ENCODE measurements at places on chromosomes 13 and 19. TPM values are rescaled to one million over a fixed set of nuclear protein-coding genes. Genes with fewer than 3 reads are reported as not detected.

- H3K27ac ChIP-seq, result no peak overlapping the region
- no peaks in the 10 kb centered on the region for H3K27me3 ChIP-seq
- H3K4me3 ChIP-seq, result no peak overlapping the region
- peaks cover 7% of the 10 kb centered on the region for H3K36me3 ChIP-seq
Measured at GRCh38 chr13:62512194-62513141, 1096.8 kb upstream of the PCDH20 start.

DNA sequence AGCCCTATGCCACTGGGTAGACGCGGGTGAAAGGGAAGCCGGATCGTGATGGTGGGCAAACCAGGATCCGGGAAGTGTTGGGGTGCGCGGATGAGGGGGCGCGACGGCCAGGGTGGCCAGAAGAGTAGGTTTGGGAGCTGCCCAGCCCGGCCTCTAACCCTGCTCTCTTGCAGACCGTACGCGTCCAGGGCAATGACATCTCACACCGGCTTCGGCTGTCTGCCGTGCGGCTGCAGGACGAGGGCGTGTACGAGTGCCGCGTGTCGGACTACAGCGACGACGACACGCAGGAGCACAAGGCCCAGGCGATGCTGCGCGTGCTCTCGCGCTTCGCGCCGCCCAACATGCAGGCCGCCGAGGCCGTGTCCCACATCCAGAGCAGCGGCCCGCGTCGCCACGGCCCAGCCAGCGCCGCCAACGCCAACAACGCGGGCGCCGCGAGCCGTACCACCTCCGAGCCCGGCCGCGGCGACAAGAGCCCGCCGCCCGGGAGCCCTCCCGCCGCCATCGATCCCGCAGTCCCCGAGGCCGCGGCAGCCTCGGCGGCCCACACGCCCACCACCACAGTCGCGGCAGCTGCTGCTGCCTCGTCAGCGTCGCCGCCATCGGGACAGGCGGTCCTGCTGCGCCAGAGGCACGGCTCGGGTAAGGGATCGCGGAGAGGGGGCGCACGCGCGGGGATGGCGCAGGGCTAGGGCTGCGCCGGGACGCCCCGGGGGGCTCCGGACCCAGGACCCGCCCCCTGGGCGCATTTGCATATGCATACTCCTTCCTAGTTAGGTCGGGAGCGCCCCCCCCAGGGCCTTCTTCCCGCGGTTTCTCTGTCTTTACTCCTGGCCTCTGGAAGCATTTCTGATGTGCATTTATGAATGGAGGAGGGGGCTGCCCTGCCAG is 4.1 kb downstream of the VSTM2B start:
- H3K4me1 ChIP-seq, result peaks cover 13% of the 10 kb centered on the region
- H3K27ac ChIP-seq, result no peak overlapping the region
- peak overlapping the region; percentile 62 for H3K4me3 ChIP-seq
- H3K27me3 ChIP-seq, result peaks cover 47% of the 10 kb centered on the region
- no peak for DNase-seq
- no peaks in the 10 kb centered on the region for H3K36me3 ChIP-seq

DNA sequence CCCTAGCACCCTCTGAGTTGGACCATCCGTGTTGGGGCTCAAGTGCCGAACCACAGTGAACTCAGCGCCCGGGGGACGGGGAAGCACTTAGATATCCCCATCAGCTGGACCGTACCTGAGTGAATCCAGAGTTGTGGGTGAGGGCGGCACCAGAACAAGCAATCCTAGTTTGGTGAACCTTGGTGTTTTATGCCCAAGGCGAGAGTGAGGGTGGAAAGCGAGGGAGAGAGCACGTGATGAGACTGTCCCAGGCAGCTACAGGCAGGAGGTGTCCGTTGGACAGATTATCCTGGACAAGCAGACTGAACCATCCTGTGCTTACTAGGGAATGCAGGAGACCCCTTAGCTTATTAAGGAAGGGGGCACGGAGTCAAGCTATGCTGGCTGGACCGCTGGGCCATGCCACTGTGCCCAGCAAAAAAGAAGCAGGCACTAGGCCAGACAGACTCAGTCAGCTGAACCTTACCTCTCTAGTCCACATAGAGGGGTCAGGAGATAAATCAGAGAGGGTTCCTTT is 596 bp downstream of the GET3 start:
- no peaks in the 10 kb centered on the region for H3K27me3 ChIP-seq
- peaks cover 17% of the 10 kb centered on the region for H3K36me3 ChIP-seq
- DNase-seq, result no peak

GRCh38 chr13:109135018-109135417 is 505.6 kb downstream of the MYO16 start:
- no peak for DNase-seq
- H3K4me3 ChIP-seq, result no peak overlapping the region
- no peak overlapping the region for H3K27ac ChIP-seq
- peaks cover 10% of the 10 kb centered on the region for H3K4me1 ChIP-seq

DNA sequence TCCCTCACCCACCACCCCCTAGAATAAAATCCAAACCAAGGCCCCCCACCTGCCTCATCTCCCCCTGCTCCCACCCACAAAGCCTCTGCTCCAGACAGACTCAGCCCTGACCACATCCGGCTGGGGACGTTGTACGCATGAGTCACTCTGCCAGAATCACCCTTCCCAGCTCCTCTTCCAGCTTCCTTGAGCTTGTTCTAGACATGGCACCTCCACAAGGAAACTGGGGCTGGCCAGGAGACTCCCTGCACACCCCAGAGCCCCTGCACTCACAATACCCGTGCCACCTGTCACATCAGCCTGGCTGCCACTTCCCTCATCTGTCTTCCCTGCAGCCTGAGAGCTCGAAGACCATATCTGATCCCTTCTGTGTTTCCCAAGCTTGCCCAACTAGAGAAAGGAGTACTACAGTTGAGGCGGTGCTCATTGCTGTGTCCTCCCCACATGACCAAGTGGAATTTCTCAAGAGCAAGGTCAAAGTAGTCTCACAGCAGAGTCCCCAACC is 9.7 kb downstream of the DEDD2 start:
- DNase-seq, result no peak
- H3K4me3 ChIP-seq, result peak overlapping the region; percentile 52
- peak overlapping the region; percentile 83 for H3K27ac ChIP-seq
- peaks cover 29% of the 10 kb centered on the region for H3K36me3 ChIP-seq
- H3K4me1 ChIP-seq, result peaks cover 42% of the 10 kb centered on the region

DNA sequence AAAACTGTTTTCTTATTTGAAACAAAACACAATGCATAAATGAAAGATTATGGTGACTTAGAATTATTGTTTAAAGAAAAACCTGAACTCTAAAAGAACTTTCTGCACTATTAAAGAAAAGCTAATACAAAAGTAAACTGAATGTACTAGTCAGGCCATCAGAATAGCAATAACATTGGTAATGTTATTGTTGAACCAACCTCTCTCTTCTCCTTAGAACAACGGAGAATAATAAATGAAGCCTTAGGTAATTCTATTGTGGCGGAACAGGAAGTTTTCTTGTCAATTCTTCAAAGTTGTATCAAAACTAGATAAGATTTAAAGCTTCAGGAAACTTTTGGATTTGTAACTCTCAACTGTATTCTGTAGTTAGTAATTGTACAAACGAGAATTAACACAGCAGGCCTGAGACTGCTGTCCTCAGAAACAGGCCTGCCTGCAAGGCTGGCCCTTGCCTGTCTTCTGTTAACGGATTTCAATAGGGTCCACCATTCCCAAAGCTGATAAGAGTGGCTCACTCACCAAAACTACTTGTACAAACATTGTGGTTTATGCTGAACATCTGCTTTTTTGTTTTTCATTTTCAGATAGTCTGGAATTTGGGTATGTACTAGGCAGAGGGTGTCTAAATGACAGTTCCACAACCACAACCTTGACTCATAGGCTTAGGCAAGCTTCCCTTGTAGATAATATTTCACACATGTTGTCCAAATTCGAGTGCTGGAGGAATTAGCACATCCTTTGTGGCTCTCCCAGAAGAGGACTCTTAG is 825.8 kb downstream of the GPC5 start:
- DNase-seq, result no peak
- H3K27me3 ChIP-seq, result no peaks in the 10 kb centered on the region
- peaks cover 9% of the 10 kb centered on the region for H3K36me3 ChIP-seq
- H3K27ac ChIP-seq, result no peak overlapping the region
- no peaks in the 10 kb centered on the region for H3K4me1 ChIP-seq

GRCh38 chr13:60463787-60464186 is 66.8 kb downstream of the TDRD3 start:
- no peak overlapping the region for H3K27ac ChIP-seq
- H3K36me3 ChIP-seq, result peaks cover 4% of the 10 kb centered on the region
- peaks cover 16% of the 10 kb centered on the region for H3K4me1 ChIP-seq
- H3K27me3 ChIP-seq, result no peaks in the 10 kb centered on the region
- H3K4me3 ChIP-seq, result no peak overlapping the region
- DNase-seq, result no peak

- peak within 1 kb of the TSS; percentile 87 for H3K27ac ChIP-seq
- H3K27me3 ChIP-seq, result no peaks in the 10 kb centered on the region
- H3K36me3 ChIP-seq, result peaks cover 46% of the 10 kb centered on the region
- H3K4me1 ChIP-seq, result peaks cover 11% of the 10 kb centered on the region
Measured at GRCh38 chr19:56393119-56394012, at the start of gene ZNF582. ZNF582 (minus strand) TSS chr19:56393534; CDS start chr19:56391752, 1,782 bp downstream.

DNA sequence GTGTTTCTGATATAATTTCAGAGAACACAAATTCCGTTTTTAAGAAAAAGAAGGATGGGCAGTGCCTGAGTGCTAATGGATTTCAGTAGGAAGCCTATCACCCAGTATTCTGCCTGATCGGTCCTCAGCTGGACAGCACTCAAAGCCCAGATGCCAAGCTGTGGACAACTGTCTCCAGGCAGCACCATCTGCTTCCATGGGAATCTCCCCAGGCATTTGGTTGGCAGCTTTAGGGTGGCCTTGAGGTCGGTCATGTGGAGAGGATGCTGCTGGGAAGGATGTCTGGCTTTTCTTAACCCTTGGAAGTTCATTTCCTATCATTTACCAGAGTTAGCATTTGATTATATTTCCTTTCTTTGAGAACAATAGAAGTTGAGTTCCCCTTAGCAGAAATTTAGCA is 311.7 kb downstream of the TBC1D4 start:
- peaks cover 7% of the 10 kb centered on the region for H3K27me3 ChIP-seq
- H3K4me3 ChIP-seq, result no peak overlapping the region
- H3K36me3 ChIP-seq, result no peaks in the 10 kb centered on the region
- H3K4me1 ChIP-seq, result no peaks in the 10 kb centered on the region

DNA sequence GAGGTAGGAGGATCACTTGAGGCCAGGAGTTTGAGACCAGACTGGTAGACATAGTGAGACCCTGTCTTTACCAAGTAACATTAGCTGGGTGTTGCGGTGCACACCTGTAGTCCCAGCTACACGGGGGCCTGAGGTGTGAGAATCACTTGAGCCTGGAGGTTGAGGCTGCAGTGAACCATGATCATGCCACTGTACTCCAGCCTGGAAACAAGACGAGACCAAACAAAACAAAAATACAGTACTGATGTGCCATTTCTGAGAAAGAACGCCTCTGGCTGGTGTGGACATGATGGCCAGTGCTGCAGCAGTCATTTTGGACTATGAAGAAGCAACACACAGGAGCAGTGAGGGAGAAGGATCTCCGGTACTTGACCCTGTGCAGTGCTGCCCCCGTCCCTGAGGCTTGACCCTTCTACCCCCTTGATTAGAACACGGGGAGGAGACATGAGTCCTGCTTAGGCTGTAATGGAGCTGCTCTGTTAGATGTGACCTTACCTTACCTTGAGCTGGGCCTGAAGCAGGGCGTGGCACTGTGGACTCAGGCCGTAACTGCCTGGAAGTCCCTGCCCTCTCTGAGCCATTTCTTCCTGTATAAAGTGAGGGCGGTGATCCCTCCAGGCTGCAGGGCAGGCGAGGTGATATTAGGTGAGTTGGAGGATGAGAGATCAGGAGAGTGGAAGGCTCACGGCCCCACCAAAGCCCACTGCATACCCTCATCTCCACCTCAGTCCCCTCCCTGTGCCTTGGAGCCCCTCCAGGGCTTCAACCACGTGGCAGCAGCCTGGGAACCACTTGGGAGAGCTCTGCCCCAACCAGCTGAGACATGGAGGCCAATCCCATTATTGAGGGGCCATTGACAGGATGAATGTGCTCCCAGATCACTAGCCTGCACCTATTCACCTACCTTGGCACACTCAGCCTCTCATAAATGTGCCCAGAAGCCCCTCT is 5.9 kb downstream of the RPL18A start:
- H3K4me3 ChIP-seq, result peak overlapping the region; percentile 10
- no peaks in the 10 kb centered on the region for H3K27me3 ChIP-seq
- peaks cover 2% of the 10 kb centered on the region for H3K36me3 ChIP-seq
- DNase-seq, result no peak
- H3K4me1 ChIP-seq, result peaks cover 9% of the 10 kb centered on the region

DNA sequence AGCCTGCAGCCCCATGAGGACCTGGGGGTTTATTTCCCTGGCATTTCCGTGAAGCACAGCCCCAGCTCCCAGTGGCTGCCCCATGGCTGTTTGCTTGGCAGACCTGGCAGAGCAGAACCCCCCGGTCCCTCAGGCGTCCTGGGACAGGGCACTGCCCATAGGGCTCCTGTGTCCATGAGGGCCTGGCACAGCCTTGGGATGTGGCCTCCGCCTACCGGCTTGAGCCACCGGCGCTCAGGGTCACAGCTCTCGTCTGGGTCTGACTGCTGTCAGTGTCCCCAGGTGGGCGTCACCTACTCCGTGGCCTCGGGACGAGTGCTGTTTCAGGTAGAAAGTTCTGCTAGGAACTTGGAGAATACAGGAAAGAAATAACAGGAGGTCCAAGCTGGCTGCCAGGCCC is 52.8 kb downstream of the MYO9B start:
- peaks cover 50% of the 10 kb centered on the region for H3K4me1 ChIP-seq
- H3K27me3 ChIP-seq, result no peaks in the 10 kb centered on the region
- DNase-seq, result no peak
- no peak overlapping the region for H3K27ac ChIP-seq
- no peaks in the 10 kb centered on the region for H3K36me3 ChIP-seq

GRCh38 chr13:93309886-93310523 is 83.4 kb downstream of the GPC6 start:
- H3K4me3 ChIP-seq, result no peak overlapping the region
- H3K4me1 ChIP-seq, result no peaks in the 10 kb centered on the region
- no peak for DNase-seq
- H3K27ac ChIP-seq, result no peak overlapping the region

DNA sequence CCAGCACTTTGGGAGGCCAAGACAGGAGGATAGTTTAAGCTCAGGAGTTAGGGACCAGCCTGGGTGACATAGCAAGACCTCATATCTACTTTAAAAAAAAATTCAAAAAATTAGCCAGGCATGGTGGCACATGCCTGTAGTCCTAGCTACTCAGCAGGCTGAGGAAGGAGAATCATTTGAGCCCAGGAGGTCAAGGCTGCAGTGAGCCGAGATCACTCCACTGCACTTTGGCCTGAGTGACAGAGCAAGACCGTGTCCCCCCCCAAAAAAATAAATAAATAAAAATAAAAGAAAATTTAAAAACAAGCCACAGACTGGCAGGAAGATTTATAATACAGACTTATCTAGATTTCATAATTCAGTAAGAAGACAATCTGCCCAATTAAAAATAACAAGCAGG is 14.8 kb downstream of the PSPC1 start:
- no peaks in the 10 kb centered on the region for H3K36me3 ChIP-seq
- H3K4me3 ChIP-seq, result peak overlapping the region; percentile 10
- DNase-seq, result no peak
- H3K27ac ChIP-seq, result peak overlapping the region; percentile 62

Gene FCHO1
- total RNA-seq, result 71.0 TPM

Gene SERP2
- 9.1 TPM for total RNA-seq

Gene TTC9B
- not detected for total RNA-seq

Gene LSM7
- 111 TPM for total RNA-seq

Gene CYP4F8
- total RNA-seq, result not detected

Gene LYPD5
- total RNA-seq, result 0.29 TPM
